ENCODE measurements at places on chromosomes 3 and 15.

DNA sequence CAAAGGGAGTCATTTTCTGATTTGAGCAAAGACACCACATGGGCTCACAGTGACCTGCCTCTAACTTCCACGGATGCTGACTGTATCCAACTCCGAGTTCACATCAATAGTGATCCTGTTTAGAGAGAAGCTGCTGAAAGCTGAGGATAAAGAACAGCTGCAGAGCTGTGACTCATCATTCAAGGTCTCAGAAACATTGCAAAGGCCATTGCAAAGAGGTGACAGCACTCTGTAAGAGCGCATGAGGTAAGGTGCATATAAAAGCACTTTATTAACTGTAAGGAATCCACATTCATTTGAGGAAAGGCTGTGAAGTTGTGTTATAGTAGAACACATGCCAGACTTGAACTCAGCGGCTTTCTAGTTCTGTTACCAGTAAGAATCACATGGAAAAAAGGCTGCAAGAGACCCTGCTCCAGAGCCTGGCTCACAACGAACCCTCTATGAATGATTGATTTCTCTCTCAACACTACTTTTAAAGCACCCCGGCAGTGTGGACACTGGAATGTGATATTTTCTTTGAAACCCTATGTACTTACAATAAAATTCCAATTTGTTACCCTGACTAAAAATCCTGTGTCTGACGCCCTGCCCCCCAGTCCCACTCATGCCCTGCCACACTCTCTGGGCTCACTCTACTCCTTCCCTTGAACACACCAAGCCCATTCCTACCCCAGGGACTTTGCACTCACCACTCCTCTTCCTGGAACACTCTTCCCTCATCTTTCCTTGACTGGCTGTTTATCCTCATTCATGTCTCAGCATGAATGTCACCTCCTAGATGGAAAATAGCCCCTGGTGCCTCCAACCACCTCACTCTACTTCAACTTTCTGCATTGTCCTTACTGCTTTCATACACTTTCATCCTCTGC is 111.2 kb downstream of the LSM3 start:
- DNase-seq = no peak

DNA sequence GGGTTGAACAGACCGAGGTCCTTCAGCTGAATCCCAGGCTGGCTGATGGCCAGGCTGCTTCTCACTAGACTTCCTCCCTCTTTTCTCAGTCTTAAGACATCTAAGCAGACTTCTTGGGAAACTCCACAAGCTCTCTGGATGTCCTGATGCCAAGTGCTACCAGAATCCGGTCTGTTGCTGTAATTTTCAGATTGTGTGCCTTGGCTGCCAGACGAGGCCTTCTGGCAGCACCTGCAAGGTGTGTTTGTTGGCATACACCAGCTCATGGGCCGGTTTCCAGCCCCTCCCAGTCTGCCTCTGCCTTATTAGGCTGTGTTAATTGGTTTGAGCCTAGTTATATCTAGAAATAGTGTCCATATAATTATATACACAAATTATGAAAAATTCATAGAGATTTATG is 120.6 kb downstream of the TNIK start:
- no peak for DNase-seq

DNA sequence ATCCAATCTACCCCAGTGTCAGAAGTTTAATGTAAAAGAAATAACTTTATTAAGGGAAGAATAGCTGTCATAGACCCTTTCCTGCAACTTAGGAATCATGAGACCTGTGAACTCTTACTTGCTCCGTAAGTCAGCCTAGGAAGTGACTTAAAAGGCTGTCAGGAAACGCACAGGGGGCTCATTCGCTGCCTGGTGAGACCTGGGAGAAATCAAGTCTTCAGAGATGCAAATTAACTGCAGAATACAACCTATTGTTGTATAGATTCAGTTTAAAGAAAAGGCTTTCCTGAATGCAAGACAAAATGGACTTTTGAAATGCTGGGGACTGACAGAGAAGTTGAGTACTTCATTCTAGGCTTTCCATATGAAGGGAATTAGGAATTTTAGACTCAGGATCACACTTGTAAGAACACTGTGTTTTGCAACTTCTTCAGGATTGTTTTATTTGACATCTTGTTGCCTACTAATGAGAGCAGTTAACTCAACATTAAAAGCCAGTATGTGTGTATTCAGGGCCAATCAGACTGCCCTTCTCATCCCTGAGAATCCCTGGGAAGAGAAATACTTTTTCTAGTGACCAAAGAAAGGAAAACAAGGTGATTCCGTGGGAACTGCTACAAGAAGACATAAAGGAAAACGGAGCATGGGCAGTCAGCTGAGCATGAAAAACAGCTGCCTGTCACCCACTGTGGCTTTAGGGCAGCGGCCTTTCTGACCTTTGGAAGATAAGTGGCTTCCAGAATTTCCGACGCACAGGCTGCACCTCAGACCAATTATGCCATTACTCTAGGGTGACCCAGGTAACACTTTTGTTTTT is 18.5 kb upstream of the DPPA4 start:
- no peak for DNase-seq

DNA sequence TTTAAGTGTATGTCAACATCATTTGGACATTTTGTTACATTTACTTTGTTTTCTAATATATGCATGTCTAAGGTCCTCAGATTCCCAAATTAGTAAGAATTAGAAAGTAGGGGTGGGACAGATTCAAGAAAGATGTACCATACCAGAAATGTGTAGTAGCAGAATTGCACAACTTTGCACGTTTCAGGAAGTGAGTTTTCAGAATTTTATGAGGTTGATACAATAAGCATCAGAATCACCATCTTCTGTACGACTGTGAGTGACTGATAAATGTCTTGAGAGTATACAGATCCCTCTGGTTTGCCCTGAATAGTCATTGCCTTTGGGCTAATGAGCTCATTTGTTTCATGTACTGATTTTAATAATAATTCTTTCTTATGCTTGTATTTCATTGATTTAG is 9.3 kb downstream of the ARIH2 start:
- DNase-seq = no peak

DNA sequence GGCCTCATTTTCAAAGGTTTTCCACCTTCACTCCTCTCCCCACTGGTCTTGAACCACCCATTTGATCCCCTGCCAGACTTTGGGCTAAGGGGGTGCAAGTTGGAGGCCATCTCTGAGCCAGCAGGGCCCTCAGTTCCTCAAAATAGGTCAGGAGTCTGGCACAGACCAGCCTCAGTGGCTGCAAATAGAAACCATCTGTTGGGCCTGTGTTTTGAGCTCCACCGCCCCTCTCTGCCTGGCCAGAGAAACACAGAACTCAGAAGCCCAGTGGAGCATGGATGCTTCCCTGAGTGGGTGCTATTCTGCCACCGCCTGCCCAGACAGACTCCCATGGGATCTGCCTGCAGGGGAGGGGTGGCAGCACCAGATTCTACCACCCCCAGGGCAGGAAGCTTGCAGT is 56.3 kb downstream of the CORO2B start:
- no peak for DNase-seq

- DNase-seq = no peak
Measured at GRCh38 chr3:131901686-131902085, 133.1 kb downstream of the CPNE4 start.

DNA sequence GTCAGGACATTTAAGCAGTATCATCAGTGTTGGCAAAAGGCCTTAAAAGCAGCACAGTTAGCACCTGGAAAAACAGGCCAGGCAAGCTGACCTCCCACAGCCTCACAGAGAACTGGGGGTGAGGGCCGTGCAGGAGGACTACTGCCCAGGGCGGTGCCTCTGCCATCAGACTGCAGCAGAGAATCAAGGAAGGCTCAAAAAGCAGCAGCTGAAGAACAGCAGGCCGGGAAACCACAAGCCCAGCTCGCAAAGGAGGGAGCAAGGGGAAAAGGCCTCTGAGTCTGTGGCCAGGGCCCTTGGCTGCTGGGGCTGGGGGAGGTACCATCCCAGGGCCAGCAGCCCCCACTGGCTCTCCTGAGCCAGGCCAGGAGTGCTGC is 84.2 kb downstream of the SEC22A start:
- no peak for DNase-seq

GRCh38 chr15:72502220-72502809 is 28.2 kb downstream of the ARIH1 start:
- no peak for DNase-seq

- DNase-seq = no peak
Measured at GRCh38 chr3:40324621-40325020, 15.1 kb downstream of the EIF1B start.

GRCh38 chr15:86115145-86115801 is 35.6 kb downstream of the AGBL1 start:
- no peak for DNase-seq

- DNase-seq = no peak
Measured at GRCh38 chr3:50123394-50124051, 31.6 kb upstream of the SEMA3F start.

DNA sequence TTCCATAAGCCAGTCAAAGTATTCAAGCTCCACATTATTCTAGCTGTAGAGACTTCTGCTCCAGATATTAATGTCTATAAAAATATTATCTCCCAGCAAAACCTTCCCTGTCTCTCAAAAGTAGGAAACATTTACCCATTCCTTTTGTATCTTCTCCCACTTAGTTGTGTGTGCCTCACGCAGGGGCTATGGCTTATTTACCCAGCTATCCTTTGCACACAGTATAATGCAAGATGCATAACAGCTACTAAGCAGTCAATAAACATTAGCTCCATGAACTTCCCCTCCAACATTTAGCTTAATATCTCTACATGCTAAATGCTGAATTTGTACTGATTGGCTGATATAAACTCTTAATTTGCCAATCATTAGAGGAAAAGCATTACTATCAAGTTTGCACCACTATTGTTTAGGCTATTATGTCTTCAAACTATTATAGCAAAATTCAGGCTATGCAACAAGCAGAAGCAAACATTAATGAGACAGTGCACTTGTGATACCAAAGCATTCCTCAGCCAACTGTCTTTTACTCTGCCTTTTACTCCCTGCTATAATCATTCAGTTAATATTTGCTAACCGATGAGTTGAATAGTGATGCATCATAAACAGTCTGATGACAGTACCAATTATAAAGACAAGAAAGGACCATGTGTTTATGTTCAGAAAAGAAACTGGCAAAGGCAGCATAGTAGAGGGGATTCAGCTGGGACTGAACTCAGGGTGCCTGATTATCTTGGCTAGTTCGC is 81.2 kb downstream of the PLCH1 start:
- no peak for DNase-seq

DNA sequence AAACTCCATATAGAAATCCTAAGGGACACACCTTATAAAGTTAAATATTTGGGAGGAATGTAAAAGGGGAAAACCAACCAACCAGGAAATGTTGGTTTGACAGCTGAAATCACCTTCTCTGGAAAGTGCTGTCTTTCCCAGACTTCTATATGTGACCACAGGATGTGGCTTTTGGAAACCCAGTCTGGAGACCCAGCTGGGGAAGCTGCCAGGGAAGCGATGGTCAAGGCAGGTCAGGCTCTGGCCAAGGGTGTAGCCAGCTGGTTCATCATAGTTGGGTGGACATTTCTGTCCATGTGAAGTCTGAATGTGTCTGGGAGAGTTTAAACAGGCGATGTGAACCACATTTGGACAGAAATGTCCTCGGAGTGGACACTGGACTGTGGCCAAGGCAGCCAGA is 73.9 kb downstream of the ARNT2 start:
- DNase-seq = no peak

DNA sequence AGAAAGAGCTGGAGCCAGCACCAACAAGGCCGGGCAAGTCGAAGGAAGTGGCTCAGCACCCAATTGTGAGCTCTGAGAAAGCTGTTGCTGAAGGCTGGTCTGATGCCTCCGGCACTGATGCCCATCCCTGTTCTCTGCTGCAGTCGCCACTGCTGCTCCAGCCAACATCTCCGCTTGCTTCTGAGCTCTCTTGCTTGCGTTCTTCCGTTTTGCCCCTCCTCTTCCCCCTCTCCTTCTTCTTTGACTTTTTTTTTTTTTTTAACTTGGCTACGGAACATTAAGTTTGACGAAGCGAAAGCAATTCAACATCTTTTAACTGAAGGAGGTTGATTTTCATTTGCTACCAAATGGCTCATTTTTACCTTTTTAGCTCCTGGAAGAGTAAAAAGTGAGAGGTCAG is 442.9 kb downstream of the MCTP2 start:
- no peak for DNase-seq

DNA sequence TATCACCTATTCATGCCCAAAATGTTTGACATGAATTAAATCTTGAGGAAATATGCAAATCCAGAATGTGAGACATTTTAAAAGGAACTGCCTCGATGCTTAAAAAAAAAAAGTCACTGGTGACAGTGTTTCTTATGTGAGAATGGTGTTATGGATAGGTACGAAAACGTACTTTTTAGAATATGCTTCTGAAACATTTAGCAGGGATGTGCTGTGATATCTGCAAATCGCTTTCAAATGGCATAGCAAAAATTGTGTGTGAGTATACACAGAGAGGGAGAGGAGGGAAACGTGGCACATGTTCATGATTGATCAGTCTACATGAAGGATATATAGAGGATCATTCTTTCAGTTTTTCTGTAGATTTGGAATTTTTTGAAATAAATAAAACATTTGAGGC is 16.0 kb downstream of the CCNB2 start:
- DNase-seq = no peak

GRCh38 chr3:51937014-51937413 is 4.7 kb downstream of the RRP9 start:
- no peak for DNase-seq

DNA sequence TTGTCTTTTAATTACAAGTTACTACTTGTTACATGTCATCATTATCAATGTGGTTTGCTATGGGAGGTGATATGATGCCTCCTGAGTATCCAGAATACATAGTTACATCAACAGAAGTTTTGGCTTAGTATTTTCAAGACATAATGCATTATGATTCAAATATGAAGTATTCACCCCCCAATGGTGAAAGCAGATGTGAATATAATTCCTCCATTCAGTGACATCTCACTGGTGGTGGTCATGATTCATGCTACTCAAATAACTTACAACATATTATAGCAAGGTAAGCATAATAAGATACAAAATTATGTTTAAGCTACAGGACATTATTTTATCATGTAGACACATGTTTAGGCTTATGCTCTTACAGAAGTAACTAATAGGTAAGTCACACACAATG is 34.9 kb upstream of the TTBK2 start:
- DNase-seq = no peak

- DNase-seq = no peak
Measured at GRCh38 chr3:69088063-69088462, 3.3 kb downstream of the ARL6IP5 start.

GRCh38 chr3:195247086-195247862 is 23.7 kb downstream of the XXYLT1 start:
- DNase-seq = no peak
